Right renal pelvis (tissue), 4 donors: ENCODE measurements at places on chromosomes 5 and 9. TPM values are rescaled to one million over a fixed set of nuclear protein-coding genes. Genes with fewer than 3 reads are reported as not detected.

- no peak for DNase-seq
Observed at GRCh38 chr5:22591461-22591860, 261.7 kb downstream of the CDH12 start.

DNA sequence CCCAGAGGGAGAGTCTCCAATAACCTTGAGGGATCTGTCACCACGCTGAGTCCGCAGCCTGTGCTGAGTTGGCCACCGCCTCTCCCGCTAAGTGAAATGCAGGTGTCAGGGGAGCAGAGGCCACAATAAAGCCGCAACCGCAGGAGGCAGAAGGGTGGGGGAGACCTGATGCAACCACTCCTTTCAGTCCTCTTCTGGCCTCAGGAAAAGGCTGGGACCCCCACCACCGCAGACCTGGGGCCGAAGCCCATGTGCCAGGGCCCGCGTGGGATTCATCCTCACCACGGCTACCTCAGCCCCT lies 576 bp downstream of the MAP1B start:
- peak; percentile 17 for DNase-seq

GRCh38 chr9:27571011-27571410 lies 2.3 kb downstream of the C9orf72 start:
- DNase-seq = no peak

DNA sequence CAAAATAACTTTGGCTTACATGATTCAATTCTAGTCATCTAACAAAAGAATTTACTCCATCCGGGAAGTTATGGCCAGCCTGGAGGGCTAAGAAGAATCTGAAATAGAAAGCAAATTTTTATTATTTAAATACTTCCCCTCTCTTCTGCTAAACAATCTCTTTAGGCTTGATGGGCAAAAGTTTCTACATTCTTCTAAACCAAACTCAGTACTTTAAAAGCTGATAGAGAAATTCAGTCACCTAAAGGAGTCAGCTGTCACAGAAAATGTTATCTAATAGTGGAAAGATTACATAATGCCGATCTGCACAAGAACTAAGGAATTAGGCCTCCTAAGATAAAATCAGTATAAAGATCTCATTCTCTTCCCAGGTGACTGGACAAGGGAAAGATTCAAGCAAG lies 32.4 kb downstream of the GNAQ start:
- no peak for DNase-seq

- no peak for DNase-seq
Observed at GRCh38 chr9:16154521-16155078, 601.8 kb downstream of the CCDC171 start.

- DNase-seq = no peak
Observed at GRCh38 chr5:88861231-88861630, 21.8 kb downstream of the MEF2C start.

- DNase-seq = no peak
Observed at GRCh38 chr5:130893006-130893405, 272.1 kb downstream of the HINT1 start.

DNA sequence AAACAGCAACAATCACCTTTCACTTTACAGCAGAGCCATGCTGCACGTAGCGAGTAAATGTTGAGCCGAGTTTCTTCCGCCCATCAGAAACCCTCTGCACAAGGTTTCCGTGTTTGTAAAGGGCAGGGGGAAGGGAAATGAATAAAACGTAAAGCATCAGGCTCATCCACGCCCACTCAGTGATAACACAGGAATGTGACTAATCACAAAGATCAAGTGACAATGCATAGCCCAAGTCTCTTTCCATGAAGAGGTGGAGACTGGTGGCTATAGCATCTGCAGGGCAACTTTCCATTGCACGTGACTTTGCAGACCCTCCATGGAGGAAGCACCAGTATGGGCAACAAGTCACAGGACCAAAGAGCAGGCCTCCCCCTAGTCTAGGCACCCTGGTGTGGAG lies 56.6 kb downstream of the CAMSAP1 start:
- DNase-seq = no peak

SLCO6A1 gene
- not detected for polyA plus RNA-seq

CER1 gene
- polyA plus RNA-seq = 0.43 TPM

ACER2 gene
- 14.5 TPM for polyA plus RNA-seq

NAA35 gene
- 32.8 TPM for polyA plus RNA-seq

POC5 gene
- 16.7 TPM for polyA plus RNA-seq

NUTM2F gene
- polyA plus RNA-seq = not detected

IL13 gene
- not detected for polyA plus RNA-seq

AOPEP gene
- polyA plus RNA-seq = 60.2 TPM

COL27A1 gene
- polyA plus RNA-seq = 33.2 TPM
